SHP77 treated with DMSO at 0.1 percent for 48 hours (cell line): ENCODE measurements at places on chromosomes 11 and 22.

DNA sequence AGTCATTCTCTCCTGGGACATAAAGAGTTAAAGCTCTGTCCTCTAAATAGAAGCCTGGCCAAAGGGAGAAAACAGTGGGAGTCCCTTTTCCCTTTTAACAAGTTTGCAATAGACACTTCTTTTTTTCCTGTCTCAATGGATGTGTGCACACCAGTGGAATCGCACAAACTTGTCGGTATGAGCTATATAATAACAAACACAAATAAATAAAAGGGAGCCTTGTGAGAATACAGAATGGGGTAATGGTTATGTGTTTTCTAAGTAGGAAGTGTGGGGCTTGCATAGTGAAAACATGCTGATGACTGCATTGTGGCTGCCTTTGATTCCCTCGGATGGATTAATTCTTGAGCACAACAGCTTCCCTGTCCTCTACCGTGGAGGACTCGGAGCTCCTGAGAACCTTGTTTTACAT is 131.9 kb downstream of the WNT7B start:
- DNase-seq, result no peak

GRCh38 chr22:31093086-31093850 is 12.2 kb downstream of the SMTN start:
- DNase-seq, result no peak

DNA sequence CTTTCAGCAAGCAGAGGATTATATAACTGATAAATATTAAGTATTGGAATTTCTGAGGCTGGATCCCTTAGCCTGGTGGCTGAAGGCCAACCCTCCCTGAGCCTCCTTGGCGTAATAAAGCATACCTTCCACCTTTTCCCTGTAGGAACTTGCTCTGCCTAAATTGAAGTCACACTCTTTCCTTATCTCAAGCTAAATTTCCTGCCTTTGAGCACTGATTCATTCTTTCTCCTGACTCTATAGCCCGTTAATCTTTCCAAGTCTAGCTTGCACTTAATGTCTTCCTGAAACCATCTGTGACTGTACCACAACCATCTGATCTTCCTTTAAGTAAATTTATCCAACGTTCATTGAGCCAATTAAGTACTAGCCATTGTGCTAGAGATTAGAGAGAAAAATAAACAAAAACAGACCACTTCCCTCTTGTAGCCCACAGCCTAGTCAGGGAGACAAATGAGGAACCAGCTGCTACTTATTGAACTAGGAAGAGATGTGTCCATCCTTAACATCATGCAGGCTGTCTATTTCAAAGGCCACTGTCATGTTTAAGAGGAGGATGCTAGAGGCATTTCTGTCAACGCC is 62.9 kb downstream of the GRK3 start:
- peak; percentile 8 for DNase-seq

- DNase-seq, result no peak
Measured at GRCh38 chr11:65417702-65418430, 4.7 kb upstream of the NEAT1 start.

DNA sequence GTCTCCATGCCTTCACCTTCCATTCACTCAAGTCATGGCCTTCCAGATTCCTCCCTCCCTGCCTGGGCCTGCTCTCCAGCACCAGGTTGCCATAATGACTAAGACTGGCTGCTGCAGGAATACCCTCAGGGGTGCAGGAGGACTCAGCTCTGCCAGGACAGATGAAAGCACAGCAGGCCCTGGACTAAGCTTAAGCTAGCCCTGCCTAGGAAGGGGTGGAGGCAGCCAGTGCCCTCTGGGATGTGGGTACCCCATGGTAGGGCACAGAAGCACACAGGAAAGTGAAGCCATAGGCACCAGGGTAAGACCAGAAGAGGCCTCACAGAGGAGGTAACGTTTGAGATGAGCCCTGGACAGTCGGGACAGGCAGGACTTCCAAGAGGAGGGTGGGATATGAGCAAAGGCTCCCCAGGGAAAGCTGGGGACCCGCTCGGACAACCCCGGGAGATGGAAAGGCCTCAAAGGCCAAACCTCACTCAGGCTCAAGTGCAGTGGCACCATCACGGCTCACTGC is 3.0 kb upstream of the RIN1 start:
- DNase-seq, result no peak

DNA sequence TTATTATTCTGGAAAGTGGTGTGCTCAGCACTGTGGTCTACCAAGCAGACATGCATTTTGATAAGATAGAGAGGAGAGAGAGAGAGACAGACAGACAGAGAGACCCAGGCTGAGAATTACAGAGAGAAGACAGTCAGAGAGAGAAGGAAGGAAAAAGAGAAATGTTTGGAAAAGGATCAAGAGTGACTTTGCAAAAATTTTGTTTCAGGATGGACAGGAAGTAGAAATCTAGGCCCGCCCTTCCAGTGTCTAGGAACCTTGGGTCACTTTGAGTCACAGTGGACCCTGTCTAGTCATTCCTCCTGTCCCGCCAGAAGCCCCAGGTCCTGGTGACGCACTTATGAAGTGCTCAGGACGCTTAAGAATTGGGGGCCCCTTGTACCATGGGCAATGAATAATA is 166.7 kb downstream of the ST3GAL4 start:
- DNase-seq, result no peak

DNA sequence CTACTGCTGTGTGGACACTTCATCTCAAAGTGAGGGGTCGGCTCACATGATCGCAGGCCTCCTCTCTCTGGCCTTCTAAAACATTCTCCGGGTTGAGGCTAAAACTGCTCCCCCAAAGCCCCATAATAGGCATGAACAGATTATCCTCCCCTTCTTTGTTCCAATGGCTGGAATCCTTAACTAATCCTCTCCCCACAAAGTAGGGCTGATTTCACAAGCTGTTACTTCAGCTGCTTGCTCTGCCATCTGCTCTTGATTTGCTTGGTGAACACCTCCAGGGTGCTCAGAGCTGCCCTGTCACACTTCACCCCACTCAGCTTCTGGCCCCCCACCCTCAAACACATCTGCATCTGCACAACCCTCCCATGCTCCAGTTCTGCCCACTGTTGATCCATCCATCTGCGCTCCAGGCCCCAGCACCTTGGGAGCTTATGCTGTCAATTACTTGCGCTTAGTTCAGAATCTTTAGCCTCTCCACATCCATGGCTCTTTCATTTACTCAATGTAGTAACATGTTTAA is 173.1 kb upstream of the API5 start:
- DNase-seq, result no peak

DNA sequence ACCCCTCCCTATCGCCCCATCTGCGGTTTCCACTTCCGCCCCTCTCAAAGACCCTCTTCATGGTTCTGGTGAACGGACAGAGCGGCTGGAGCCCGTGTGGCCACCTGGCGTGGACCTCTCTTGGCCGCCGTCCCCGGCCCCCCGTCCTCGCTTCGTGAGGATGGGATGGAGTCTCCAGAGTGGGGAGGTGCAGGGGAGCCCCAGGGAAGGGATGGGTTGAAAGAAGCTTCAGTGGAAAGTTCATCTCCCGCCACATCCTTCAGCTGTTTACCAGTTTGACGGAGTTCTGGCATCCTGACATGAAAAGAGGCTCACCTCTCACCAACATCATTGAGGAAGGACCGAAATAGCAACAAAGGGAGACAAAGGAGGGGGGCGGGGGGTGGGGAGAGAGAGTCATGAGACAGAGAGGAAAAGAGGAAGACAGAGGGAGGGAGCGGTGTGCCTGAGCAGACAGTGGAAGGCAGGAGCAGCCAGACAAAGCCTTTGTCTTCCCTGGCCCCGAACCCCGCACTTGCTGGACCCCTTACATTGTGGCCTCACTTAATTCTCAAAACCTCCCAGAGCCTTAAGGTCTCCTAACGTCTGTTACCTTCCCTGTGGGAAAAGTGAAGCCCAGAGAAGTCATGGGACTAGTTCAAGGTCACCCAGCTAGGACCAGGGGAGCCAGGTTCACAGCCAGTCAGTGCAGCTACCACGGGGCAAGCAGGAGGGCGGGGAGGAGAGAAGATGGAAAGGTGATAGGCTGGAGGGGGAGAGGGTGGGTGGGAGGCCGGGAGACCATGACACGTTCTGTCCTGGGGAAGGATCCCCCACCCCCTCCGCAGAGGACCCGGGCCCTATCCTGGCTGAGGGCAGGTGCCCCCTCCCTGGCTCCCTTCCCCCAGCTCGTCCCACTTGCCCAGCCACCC is 54.9 kb downstream of the CD6 start:
- no peak for DNase-seq

DNA sequence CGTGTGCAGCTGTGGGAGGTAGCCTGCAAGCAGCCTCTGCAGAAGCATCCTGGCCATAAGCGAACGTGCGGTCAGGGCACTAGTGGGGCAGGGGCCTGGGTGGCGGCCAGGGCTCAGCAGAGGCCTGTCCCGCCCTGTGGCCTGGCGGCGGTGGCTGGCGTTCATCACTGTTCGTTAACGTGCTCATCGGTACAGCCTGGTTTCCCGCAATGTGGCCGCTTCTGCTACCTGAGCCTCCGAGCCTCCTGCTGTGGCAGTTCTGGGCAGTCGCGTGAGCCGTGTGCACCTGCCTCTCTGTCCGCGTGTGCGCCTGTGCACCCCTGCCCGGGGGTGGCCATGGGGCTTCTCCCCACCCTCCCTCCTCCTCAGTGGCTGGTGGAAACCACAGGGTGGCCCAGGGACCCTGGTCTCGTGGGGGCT is 117.9 kb downstream of the KCNQ1OT1 start:
- DNase-seq, result no peak

GRCh38 chr11:78414321-78415051 is 3.1 kb downstream of the GAB2 start:
- DNase-seq, result no peak

DNA sequence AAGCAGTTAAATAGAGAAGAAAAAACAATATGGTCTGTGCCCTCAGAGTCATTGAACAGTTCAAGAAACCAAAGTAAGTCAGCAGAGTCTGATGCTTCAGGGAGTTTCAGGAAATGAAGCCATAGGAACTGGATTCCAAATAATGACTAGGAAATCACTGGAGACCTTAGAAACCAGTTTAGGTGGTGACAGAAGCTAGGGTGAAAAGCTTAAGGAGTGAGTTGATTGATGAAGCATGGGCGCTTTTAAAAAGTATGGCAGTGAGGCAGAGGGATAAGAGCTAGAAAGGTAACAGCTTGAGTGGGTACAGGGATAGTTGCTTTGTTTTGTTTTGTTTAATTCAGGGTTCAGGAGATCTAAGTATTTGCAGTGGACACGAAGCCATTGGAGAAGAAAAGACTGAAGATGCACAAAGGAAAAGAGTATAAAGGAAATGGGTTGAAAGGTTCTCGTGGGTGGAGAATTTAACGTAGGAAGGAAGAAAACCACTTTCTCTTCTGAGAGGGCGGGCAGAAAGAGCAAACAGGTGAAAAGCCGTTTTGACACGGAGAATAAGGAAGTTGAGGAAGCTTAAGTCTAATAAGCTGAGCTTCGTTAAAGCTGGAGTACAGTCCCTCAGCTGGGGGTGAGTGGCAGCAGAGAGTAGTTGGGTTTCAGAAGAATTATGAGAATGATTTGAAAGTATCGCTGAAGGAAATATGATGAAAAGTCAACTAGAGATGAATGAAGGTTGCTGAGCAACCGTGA is 14.8 kb downstream of the SGSM3 start:
- no peak for DNase-seq

DNA sequence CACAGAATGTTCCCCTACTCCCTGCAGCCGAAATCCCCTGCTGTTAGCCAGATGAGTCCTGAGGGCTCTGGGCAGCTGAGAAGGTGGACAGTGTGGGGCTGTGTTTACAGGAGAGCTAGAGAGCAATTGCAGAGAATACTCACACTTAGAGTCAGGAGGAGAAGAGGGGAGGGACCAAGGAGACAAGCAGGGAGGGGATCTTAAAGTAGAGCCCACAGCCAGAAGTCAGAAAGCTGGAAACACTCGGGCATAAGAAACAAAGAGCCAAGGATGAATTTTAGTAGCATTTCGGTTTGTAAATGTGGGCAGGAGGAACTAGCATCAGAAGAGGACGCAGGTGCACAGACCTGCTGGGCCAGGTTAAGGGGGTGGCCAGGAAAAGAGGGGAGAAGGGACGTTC is 1435.9 kb downstream of the BRD1 start:
- DNase-seq, result no peak
